ENCODE measurements at places on chromosomes 7 and 10.

- DNase-seq = no peak
Observed at GRCh38 chr10:99769706-99770105, 12.7 kb upstream of the ABCC2 start.

- no peak for DNase-seq
Observed at GRCh38 chr10:120075349-120075748, 182.8 kb downstream of the SEC23IP start.

GRCh38 chr10:57035310-57035709 is 674.3 kb upstream of the ZWINT start:
- DNase-seq = no peak

GRCh38 chr10:52313256-52313932 is 687 bp upstream of the DKK1 start:
- DNase-seq = no peak

DNA sequence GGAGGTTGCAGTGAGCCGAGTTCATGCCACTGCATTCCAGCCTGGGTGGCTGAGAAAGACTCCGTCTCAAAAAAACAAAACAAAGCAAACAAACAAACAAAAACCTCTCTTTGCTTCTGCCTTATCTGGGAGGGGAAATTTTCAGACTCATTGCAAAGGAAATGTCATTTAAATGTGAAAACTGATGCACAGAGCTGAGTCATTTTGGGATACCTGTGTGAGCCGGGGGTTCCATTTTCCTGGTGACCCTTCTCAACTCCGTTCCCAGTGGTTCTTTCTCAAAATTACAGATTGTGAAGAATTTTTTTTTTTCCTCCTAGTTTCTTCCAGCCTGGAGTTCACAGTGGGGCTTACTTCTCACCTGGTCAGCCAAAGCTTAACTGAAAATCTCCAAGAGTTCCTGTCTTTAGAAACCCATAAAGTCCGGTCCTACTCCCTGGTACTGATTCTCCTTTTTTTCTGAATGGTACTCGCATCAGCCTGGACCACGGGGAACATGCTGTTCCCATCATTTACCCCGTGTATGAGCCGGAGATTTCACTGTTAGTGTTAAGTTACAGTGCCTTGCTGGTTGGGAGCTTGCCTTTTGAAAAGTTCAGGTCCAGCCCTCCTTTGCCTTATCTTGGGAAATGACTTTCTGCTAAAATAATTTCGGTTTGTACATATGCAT is 56.9 kb downstream of the RBM20 start:
- DNase-seq = no peak

GRCh38 chr10:44352316-44353127 is 32.4 kb downstream of the CXCL12 start:
- no peak for DNase-seq

Data from stimulated activated CD8-positive, alpha-beta memory T cell treated with anti-CD3 and anti-CD28 coated beads, Interleukin-7, amount 100 ng/mL, for 1 hour (primary cell).